HuH-7.5 (cell line): ENCODE measurements at places on chromosomes 4 and X.

DNA sequence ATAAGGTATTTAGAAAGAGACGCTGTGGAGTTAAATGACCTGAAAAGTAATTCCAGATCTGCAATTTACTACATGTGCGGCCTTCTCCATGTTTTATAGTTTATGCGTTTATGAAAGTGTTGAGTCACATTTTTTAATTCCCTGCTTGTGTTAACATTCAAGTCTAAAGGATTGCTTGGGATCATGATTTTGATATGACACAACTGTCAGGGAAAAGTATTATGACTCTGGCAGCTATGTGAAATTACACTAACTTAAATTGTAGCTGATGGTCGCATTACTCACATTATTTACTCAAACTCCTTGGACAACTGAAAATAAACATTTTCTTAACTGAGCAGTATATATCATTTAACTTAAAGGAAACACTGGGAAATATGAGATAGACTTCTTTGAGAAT lies 14.3 kb upstream of the GABRB1 start:
- DNase-seq, result no peak

- no peak for DNase-seq
Measured at GRCh38 chr4:106149026-106149425, 167.0 kb downstream of the TBCK start.

DNA sequence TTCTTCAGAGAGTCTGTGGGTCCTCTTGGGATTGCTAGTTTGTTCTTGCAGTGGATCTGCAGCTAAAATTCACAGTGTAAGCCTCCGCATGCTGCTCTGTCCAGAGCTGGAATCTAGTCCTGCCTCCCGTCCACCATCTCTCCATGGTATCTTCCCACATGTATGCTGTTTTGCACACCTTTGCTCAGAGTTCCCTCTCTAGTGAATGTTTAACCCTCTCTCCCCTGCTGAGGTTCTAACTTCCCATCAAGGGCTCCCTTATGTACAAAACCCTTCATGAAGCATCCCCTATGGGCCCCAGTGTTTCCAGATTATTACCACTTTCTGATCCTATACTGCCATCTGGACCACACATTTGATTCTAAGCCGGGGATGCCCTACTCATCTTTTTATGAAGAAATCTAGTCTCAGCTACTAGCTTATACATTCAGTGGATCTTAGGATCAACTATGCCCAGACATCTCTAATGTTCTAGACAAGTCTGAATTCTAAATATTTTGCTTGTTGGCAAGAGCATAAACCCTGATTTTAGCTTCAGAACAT lies 157.3 kb downstream of the CPEB2 start:
- DNase-seq, result no peak

GRCh38 chrX:8034058-8034457 lies 106.8 kb upstream of the PNPLA4 start:
- no peak for DNase-seq

DNA sequence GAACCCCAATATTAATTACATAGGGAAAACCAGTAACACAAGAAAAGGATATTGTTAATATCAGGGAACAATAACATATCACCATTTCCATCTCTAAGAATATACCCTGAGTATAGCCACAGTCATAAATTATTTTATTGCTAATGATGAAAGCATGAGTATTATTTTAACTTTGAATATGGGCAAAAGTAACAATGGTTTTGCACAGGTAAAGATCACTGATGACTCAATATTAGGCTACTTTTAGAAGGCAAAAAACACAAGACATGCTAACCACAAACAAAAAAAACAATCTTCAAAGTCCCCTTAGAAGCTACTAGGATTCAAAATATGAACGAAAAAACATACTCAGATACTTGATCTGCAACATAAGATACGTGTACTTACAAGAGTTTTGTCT lies 36.5 kb downstream of the THOC2 start:
- no peak for DNase-seq

DNA sequence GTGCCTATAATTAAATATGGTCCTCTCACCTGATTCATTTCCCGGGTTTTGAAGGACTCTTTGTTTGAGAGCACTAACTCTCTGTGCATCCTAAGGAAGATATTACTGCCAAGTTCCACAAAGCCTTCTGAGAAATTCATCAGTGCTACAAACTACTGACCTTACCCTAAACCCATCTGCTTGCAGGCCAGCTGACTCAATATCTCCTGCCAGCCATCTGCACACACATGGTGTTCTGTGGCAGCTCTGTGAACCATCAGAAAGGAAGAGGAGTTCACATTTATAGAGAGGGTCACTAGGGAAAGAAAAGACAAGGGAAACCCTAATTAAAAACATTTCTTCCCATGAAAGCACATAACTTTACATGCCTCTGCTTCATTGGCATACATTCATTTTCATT lies 156.7 kb downstream of the ATP10D start:
- no peak for DNase-seq

GRCh38 chrX:56268888-56269287 lies 36.7 kb downstream of the KLF8 start:
- no peak for DNase-seq

- no peak for DNase-seq
Measured at GRCh38 chr4:169412046-169412445, 141.3 kb upstream of the SH3RF1 start.

DNA sequence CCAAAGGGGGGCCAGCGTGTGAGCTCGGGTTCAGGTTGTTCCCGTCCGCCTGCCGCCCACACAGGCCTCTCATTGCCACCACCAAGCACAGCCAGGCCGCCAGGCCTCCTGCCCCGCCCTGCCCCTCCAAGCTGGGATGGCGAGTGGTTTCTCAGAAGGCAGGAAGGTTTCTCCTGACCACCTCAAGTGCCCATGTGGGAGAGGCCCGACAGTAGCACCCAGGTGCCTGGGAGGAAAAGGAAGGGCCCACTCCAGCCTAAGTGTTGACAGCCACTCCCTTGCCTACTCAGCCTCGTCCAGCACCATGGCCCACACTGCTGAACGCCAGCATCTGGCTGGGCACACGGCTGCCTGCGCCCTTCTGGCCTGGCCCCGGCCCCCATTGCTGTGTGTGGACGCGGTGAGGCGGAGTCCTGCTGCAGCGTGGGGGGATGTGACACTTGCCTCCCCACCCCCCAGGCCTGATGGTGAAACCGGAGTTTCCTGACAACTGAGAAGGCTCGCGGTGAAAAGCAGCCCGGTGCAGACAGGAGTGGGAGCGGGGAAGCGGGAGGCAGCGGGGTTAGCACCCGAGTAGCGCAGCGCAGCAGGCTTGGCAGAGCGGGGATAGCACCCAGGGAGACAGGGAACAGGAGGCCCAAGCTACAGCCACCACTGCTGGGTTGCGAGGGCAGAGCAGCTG lies 19.2 kb downstream of the FLNA start:
- DNase-seq, result no peak

- no peak for DNase-seq
Measured at GRCh38 chrX:45771560-45772340, 571.1 kb upstream of the DIPK2B start.

DNA sequence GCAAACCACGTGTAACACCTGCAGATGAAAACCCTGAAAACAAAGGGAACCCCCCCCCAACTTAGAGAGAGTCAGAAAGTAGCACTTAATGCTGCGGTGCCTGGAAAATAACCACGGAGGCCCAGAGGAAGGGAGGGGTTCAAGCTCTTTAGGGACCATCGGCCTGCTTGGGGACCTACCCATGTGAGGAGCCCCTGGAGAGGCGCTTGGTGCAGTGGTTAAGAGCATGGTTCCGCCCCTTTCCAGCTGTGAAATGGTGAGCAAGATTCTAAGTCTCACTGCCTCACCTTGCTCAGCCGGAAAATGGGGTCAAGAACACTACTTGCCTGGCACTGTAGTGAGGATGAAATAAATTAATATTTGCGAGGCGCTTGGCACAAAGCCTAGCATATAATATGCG lies 13.8 kb downstream of the SLC25A5 start:
- DNase-seq, result no peak

- no peak for DNase-seq
Measured at GRCh38 chr4:171629182-171629581, 184.0 kb upstream of the GALNTL6 start.

DNA sequence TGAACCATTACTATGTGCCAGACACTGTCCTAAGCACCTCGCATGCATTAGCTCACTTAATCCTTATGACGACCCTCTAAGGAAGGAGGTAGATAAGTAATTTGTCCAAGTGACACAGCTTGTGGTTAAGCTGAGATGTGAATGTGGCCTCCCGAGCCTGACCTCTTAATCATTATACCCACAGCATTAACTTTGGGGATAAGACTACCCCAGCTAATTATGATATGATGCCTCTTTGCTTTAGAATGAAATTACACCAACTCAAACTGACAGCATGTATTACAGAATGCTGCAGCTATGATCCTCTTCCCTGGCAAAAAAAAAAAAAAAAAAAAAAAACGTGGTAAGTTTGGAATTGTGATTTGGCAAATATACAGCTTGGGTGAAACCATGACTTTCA lies 53.5 kb downstream of the APBB2 start:
- no peak for DNase-seq

- no peak for DNase-seq
Measured at GRCh38 chrX:56057325-56057724, 174.8 kb upstream of the KLF8 start.

DNA sequence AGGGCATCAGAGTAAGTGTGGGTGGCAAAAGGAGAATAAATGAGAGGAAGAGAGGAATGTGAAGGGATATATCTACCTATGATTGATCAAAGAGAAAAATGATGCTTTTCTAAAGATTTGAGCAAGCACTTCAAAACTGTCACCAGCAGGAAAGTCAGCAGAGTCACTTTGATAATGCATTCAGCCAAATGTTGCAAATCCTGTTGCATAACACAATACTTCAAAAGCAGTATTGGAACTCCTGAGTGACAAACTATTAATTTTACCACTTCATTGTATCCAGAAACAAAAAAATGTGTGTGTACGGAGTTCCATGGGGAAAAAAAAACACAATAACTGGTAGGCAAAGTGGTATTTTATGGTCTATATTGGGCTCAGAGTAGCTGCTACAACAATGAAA lies 160.3 kb downstream of the EMCN start:
- no peak for DNase-seq

GRCh38 chrX:29662101-29662500 lies 553.3 kb upstream of the MAGEB2 start:
- DNase-seq, result no peak

- no peak for DNase-seq
Measured at GRCh38 chr4:156101571-156101970, 147.9 kb upstream of the CTSO start.

DNA sequence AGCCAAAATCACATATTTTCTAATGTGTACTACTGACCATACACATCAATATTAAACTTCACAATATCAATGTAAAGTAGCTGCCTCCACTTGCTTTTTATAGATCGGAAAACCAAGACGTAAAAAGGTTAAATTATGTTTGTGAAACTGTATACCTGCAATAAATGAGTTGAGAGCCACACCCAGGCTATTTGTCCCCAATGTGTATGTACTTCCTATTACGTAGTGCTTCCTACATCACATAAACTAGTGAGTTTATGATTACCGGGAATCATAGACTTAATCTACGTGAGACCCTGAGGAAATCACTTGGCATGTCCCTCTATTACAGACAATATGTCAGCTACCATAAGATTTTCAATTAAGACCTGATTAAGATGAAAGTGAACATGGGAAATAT lies 903.4 kb downstream of the RAB28 start:
- DNase-seq, result no peak

DNA sequence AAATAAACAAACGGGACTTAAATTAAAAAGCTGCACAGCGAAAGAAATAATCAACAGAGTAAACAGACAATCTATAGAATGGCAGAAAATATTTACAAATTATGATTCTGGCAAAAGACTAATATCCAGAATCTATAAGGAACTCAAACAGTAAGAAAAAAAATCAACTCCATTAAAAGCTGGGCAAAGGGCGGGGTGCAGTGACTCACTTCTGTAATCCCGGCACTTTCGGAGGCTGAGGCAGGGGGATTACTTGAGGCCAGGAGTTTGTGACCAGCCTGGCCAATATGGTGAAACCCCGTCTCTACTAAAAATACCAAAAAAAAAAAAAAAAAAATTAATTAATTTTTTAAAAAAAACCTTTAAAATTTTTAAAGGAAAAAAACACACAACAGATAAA lies 109.0 kb downstream of the ATP11C start:
- DNase-seq, result no peak

DNA sequence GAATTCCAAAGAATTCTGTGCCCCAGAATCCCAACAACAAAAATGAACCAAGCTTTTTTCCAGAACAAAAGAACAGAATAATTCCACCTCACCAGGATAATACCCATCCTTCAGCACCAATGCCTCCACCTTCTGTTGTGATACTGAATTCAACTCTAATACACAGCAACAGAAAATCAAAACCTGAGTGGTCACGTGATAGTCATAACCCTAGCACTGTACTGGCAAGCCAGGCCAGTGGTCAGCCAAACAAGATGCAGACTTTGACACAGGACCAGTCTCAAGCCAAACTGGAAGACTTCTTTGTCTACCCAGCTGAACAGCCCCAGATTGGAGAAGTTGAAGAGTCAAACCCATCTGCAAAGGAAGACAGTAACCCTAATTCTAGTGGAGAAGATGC lies 161.6 kb downstream of the AFF2 start:
- no peak for DNase-seq

- no peak for DNase-seq
Measured at GRCh38 chr4:105135785-105136184, 10.9 kb upstream of the TET2 start.

DNA sequence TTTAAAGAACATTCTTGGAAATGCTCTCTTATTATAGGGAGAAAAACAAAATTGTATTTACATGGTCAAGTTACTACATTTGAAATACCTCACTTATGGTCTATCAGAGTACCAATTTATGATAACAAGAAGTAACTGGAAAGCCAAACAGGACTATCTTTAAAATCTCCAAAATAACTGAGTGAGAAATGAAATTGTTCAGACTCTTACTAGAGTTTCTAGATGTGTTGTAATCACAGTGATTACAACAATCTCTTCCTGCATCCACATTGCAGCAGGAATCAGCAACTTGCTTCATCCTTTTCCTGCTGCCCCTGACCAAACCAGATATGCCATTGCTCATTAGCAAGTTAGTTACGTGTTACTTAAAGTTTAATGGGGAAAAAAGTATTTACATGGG lies 245.2 kb upstream of the SMIM31 start:
- no peak for DNase-seq

GRCh38 chrX:86028681-86029080 lies 18.7 kb downstream of the CHM start:
- DNase-seq, result no peak

- no peak for DNase-seq
Measured at GRCh38 chr4:109820563-109820962, 5.0 kb downstream of the GAR1 start.

GRCh38 chrX:1444561-1445500 lies 7.9 kb downstream of the ASMTL start:
- no peak for DNase-seq

- no peak for DNase-seq
Measured at GRCh38 chr4:3492741-3493719, 29.9 kb downstream of the DOK7 start.
